ENCODE measurements at places on chromosomes 5 and 9. TPM values are rescaled to one million over a fixed set of nuclear protein-coding genes. Genes with fewer than 3 reads are reported as not detected.

TRIM7 gene
- total RNA-seq, result 17.9 TPM

FOCAD gene
- total RNA-seq, result 85.7 TPM

SLC27A4 gene
- 17.1 TPM for total RNA-seq

DENND1A gene
- 7.6 TPM for total RNA-seq

SPARC gene
- total RNA-seq, result 168 TPM

ST8SIA4 gene
- 0.66 TPM for total RNA-seq

DNA sequence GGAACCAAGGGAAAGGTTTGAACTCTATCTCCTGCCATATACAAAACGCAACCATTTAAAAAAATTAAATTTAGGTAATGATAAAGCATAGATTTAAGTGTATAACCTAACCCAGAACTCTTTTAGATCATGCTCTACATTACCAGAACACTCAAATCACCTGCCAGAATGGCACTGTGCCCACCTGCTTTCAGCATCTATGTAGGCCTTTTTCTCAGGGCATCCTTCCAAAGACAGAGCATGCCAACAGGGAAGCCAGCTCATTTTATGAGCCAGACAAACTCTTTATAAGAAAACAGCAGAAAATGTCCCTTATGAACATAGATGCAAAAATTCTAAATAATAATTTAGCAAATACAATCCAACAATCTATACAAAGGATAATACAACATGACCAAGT is 47.9 kb upstream of the SMAD5 start:
- no peaks in the 10 kb centered on the region for H3K27me3 ChIP-seq
- no peak overlapping the region for H3K4me3 ChIP-seq
- DNase-seq, result peak; percentile 91
- no peak overlapping the region for H3K27ac ChIP-seq

DNA sequence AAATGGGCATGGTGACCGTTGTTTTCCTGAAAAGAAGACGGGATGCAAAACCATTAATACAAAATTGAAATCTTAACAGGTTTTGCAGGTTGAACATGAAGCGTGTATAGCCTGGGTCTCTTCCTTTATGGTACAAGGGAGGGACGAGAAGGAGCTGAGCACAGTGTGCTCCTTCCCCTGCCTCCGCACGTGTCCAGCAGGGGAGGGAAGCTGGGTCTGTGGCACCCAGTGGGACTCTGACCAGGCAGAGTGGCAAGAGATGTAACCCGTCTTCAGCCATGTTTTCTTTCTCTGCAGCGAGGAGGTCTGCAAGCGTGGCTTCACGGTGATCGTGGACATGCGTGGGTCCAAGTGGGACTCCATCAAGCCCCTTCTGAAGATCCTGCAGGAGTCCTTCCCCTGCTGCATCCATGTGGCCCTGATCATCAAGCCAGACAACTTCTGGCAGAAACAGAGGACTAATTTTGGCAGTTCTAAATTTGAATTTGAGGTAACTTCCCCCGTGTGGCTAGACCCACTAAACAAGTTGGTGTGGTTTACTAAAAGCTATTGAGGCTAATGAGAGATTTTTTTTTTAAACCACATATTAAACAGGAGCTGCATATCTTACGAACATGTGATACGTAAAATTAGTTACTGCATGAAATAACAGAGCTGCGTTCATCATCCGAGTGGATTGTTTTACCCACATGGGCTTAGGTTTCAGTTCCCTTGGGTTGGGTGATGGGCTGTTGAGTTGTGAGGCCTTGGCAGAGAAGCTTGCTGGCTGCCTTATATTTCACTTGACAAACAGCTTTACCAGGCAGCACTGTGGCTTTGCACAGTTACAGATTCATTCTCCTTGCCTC is 143.7 kb downstream of the TRIO start:
- H3K4me3 ChIP-seq, result no peak overlapping the region
- H3K36me3 ChIP-seq, result no peaks in the 10 kb centered on the region
- no peaks in the 10 kb centered on the region for H3K27me3 ChIP-seq
- no peak for DNase-seq
- no peak overlapping the region for H3K27ac ChIP-seq
- H3K4me1 ChIP-seq, result no peaks in the 10 kb centered on the region

GRCh38 chr5:74239261-74239660 is 401.3 kb downstream of the ENC1 start:
- H3K4me3 ChIP-seq, result no peak overlapping the region
- no peak for DNase-seq
- H3K4me1 ChIP-seq, result peaks cover 32% of the 10 kb centered on the region
- H3K27me3 ChIP-seq, result no peaks in the 10 kb centered on the region
- H3K27ac ChIP-seq, result no peak overlapping the region

GRCh38 chr9:89475891-89476440 is 21.9 kb downstream of the SEMA4D start:
- H3K27ac ChIP-seq, result no peak overlapping the region
- H3K27me3 ChIP-seq, result no peaks in the 10 kb centered on the region
- H3K36me3 ChIP-seq, result no peaks in the 10 kb centered on the region
- no peak for DNase-seq
- no peak overlapping the region for H3K4me3 ChIP-seq
- peaks cover 12% of the 10 kb centered on the region for H3K4me1 ChIP-seq

DNA sequence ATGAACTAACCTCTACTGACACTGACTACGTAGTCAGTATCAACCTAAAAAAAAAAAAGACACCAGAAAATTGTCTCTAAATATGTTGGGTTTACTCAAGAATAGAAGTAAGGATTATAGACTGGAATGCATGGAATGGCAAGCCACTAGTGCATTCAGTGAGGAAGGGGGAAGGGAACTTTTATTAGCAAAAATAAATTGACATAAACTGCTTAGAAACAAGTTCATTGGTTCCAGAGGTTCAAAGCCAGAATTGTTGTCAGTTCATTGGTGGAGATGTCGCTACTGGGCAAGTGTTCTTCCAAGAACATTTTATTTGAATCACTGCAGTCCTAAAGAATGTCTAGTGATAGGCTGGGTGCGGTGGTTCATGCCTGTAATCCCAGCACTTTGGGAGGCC is 26.1 kb upstream of the AOPEP start:
- H3K27me3 ChIP-seq, result no peaks in the 10 kb centered on the region
- no peak for DNase-seq
- no peak overlapping the region for H3K27ac ChIP-seq
- H3K4me3 ChIP-seq, result no peak overlapping the region

DNA sequence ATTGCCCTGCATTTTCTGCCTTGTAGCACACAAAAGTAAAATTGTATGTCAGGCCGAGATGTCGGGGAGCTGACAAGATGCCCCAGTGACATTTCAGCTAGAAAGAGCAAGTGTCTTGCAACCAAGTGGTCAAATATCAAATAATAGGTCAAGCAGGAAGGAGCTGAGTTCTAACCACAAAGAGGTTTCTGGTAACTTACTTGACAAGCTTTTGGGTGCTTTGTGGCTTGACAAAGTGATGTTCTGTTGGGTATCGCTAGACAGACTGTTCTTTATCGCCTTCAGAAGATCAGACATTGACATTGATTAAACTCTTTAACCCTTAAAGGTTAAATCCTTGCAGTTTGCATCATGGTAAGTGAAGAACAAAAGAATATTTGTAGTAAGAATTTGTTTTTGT is 419.9 kb downstream of the CCDC171 start:
- DNase-seq, result no peak
- no peaks in the 10 kb centered on the region for H3K4me1 ChIP-seq
- H3K36me3 ChIP-seq, result no peaks in the 10 kb centered on the region
- no peaks in the 10 kb centered on the region for H3K27me3 ChIP-seq
- H3K4me3 ChIP-seq, result no peak overlapping the region

DNA sequence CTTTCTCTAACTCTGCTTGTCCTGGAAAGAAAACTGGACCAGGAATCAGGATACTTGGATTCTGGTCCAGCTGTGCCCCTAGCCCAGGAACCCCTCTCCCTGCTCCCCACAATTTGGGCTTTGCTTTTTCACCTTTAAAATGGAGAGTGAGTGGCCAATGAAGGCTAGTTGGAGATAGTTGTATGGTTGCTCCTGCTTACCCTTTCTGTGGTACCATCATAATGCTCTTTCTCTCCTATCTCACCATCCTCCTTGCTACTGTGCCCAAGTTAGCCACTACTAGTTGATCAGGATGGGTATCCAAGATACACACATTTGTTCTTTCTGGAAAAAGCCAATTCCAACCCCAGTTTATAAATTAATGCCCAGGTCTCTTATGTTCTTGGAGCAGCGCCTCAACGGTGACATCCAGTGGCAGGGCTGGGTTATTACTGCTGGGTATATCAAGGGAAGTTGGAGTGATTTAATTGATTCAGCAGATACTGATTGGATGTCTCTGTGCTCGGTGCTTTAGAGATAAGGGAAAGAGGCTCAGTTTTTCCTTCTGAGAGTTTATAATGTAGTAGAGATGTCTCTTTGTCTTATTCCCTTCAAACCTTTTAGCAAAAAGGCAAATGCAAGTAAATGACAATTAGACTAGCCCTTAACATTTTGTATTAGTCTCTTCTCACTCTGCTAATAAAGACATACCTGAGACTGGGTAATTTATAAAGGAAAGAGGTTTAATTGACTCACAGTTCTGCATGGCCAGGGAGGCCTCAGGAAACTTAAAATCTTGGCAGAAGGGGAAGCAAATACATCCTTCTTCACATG is 38.5 kb downstream of the FAXDC2 start:
- peak; percentile 59 for DNase-seq
- H3K4me3 ChIP-seq, result no peak overlapping the region
- peaks cover 62% of the 10 kb centered on the region for H3K36me3 ChIP-seq
- H3K27ac ChIP-seq, result no peak overlapping the region

- no peaks in the 10 kb centered on the region for H3K36me3 ChIP-seq
- H3K4me3 ChIP-seq, result no peak overlapping the region
- no peaks in the 10 kb centered on the region for H3K27me3 ChIP-seq
- no peak overlapping the region for H3K27ac ChIP-seq
- H3K4me1 ChIP-seq, result peaks cover 51% of the 10 kb centered on the region
Measured at GRCh38 chr9:6415266-6415665, 2.3 kb downstream of the UHRF2 start.

- H3K27me3 ChIP-seq, result no peaks in the 10 kb centered on the region
- DNase-seq, result no peak
Measured at GRCh38 chr5:1783216-1783554, 16.5 kb downstream of the MRPL36 start.

GRCh38 chr5:56229111-56229510 is 4.0 kb downstream of the ANKRD55 start:
- no peaks in the 10 kb centered on the region for H3K4me1 ChIP-seq
- no peak overlapping the region for H3K27ac ChIP-seq
- H3K4me3 ChIP-seq, result no peak overlapping the region
- no peak for DNase-seq
- no peaks in the 10 kb centered on the region for H3K36me3 ChIP-seq

GRCh38 chr9:33297432-33297831 is 7.1 kb downstream of the NFX1 start:
- H3K4me3 ChIP-seq, result no peak overlapping the region
- H3K36me3 ChIP-seq, result peaks cover under 1% of the 10 kb centered on the region
- no peaks in the 10 kb centered on the region for H3K27me3 ChIP-seq

- H3K36me3 ChIP-seq, result no peaks in the 10 kb centered on the region
- DNase-seq, result no peak
- H3K27me3 ChIP-seq, result no peaks in the 10 kb centered on the region
- H3K4me1 ChIP-seq, result no peaks in the 10 kb centered on the region
- H3K4me3 ChIP-seq, result no peak overlapping the region
Measured at GRCh38 chr9:93321220-93321610, 130.3 kb upstream of the FAM120A start.

- no peak overlapping the region for H3K27ac ChIP-seq
- no peaks in the 10 kb centered on the region for H3K27me3 ChIP-seq
- H3K36me3 ChIP-seq, result no peaks in the 10 kb centered on the region
- DNase-seq, result no peak
- H3K4me3 ChIP-seq, result no peak overlapping the region
Measured at GRCh38 chr5:122008061-122008460, 46.3 kb downstream of the SRFBP1 start.

DNA sequence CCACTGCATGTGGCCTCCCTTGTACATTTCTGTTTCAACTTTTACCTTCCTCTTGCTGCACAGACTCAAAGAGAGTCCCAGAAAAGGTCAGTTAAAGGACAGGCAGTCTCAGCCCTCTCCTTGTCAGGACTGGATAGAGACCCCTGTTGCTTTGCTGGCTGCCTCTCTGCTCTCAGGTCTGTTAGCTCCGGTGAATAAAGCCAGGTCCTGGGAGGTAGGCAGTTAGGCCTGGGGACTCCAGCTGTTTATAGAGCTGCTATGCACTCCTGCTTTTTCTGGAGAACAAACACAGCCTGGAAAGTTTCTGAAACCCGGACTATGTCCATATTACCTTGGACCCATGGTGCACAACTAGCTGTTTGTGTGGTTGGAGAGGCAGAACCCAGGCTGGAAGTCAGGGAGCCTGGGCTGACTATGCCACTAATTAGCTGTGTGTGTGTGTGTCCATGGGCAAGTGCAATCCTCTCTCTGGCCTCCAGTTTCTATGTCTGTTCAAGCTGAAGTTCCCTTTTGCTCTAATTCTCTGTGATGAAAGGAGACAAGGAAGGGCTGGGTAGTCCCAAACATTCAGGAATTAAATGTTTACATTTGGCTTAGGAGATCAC is 42.9 kb downstream of the GLRA1 start:
- H3K4me3 ChIP-seq, result no peak overlapping the region
- no peak overlapping the region for H3K27ac ChIP-seq
- H3K27me3 ChIP-seq, result no peaks in the 10 kb centered on the region

Data from body of pancreas (tissue), 4 donors.